ENCODE measurements at places on chromosomes 5 and 9. TPM values are rescaled to one million over a fixed set of nuclear protein-coding genes. Genes with fewer than 3 reads are reported as not detected.

The FUT7 gene
- total RNA-seq = not detected

The RRAGA gene
- 71.3 TPM for total RNA-seq

The FOXD4L3 gene
- total RNA-seq = not detected

The PCDHB7 gene
- 2.1 TPM for total RNA-seq

The PITX1 gene
- total RNA-seq = 4.6 TPM

The NMUR2 gene
- not detected for total RNA-seq

The GRXCR2 gene
- total RNA-seq = not detected

The TXNDC8 gene
- total RNA-seq = not detected

The DNLZ gene
- total RNA-seq = 35.9 TPM

The SMIM33 gene
- not detected for total RNA-seq

The SPRY4 gene
- total RNA-seq = 3.6 TPM

The PSIP1 gene
- 114 TPM for total RNA-seq

The MARCHF6 gene
- 59.1 TPM for total RNA-seq

The SOWAHA gene
- 0.10 TPM for total RNA-seq

The PDCD1LG2 gene
- 28.1 TPM for total RNA-seq

The SPEF2 gene
- 2.4 TPM for total RNA-seq

The IL11RA gene
- 13.8 TPM for total RNA-seq

The THBS4 gene
- total RNA-seq = 0.22 TPM

The HTR1A gene
- total RNA-seq = not detected

The QRFP gene
- not detected for total RNA-seq

The GPR150 gene
- 0.34 TPM for total RNA-seq

The FOXD4L4 gene
- total RNA-seq = 0.07 TPM

The CREB3 gene
- total RNA-seq = 133 TPM

The ORM2 gene
- not detected for total RNA-seq

The PCDHGA2 gene
- total RNA-seq = 0.32 TPM

The TAF11L10 gene
- total RNA-seq = not detected

The FYB1 gene
- total RNA-seq = not detected
